ENCODE measurements at places on chromosomes 2 and 18. TPM values are rescaled to one million over a fixed set of nuclear protein-coding genes. Genes with fewer than 3 reads are reported as not detected.

Gene OSR1
- total RNA-seq: 9.0 TPM

Gene KIDINS220
- 22.0 TPM for total RNA-seq

Gene SLC35F6
- 36.0 TPM for total RNA-seq

Gene CPS1
- total RNA-seq: 8.6 TPM

Gene RNU2-63P
- total RNA-seq: not detected

Gene HAAO
- total RNA-seq: not detected

Gene FAM237A
- not detected for total RNA-seq

Gene CNNM3
- 14.4 TPM for total RNA-seq

Gene SIX3
- 0.41 TPM for total RNA-seq

Gene EVX2
- total RNA-seq: not detected

Gene FAP
- 0.08 TPM for total RNA-seq

Gene TBR1
- 0.11 TPM for total RNA-seq

Gene PLGLB1
- total RNA-seq: 0.76 TPM

Gene APCDD1
- total RNA-seq: not detected

Gene MARCHF4
- total RNA-seq: 62.0 TPM

Gene SPC25
- total RNA-seq: 21.9 TPM

Gene PRKCE
- 13.1 TPM for total RNA-seq

Gene CNNM4
- total RNA-seq: 16.7 TPM

Gene HNRNPLL
- 32.0 TPM for total RNA-seq

Gene SMAD2
- 74.5 TPM for total RNA-seq

Gene DRC1
- 0.29 TPM for total RNA-seq

Gene PARD3B
- total RNA-seq: 0.80 TPM

Gene SLC39A6
- 53.8 TPM for total RNA-seq

Gene CCDC148
- total RNA-seq: 0.51 TPM

Gene AP1S3
- 23.7 TPM for total RNA-seq

Gene C2orf78
- not detected for total RNA-seq

Gene SLC8A1
- 0.71 TPM for total RNA-seq

Gene MAP3K19
- not detected for total RNA-seq

Gene ITGB1BP1
- 165 TPM for total RNA-seq

Gene ZRANB3
- 6.8 TPM for total RNA-seq

Gene MATN3
- 12.5 TPM for total RNA-seq

Gene COL3A1
- total RNA-seq: 0.25 TPM

Gene DSC1
- total RNA-seq: not detected

Gene VAMP5
- 0.15 TPM for total RNA-seq

Gene RUFY4
- not detected for total RNA-seq

Gene IL37
- not detected for total RNA-seq

Gene TSHZ1
- total RNA-seq: 6.4 TPM

Data from A549 treated with DMSO at 1 μM for 4 hours (cell line).